ENCODE measurements at places on chromosomes 4 and X.

- DNase-seq: no peak
Observed at GRCh38 chrX:148976571-148977400, 476.4 kb downstream of the AFF2 start.

- DNase-seq: no peak
Observed at GRCh38 chr4:176545872-176546271, 226.1 kb downstream of the SPCS3 start.

DNA sequence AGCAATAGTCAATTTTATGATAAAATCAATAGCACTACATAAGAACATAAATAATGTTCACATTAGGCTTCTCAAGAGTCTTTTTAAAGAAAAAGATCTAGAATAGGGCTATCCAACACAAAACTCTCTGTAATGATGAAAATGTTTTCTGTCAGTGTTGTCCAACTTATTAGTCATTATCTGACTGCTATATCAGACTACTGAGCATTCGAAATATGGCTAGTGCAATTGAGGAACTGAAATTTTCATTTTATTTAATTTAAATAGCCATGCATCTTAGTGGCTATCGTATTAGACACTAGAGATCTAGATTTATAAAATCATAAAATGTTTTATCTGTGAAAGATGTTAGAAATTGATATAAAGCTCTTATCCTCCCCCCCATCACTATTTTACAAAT lies 26.0 kb downstream of the PARM1 start:
- DNase-seq: no peak

DNA sequence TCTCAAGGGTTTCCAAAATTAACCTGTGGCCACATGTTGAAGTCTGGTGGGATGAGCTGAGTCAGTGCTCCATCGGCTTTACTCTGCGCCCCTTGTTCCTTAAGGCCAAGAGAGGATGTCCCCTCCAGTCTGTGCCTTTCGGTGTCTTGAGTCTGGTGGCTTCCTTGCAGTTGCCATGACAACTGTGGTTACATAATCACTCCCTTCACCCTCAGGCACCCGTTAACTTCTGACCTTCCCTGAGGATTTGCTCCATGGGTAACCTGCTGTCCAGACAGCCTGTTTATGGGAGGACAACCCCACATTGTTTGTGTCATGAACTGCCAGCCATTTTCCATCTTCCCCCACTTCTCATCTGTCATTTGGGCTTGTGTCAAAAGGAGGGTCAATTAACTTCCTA lies 401.1 kb upstream of the LCORL start:
- DNase-seq: no peak

GRCh38 chrX:81316163-81316562 lies 114.3 kb downstream of the SH3BGRL start:
- no peak for DNase-seq

DNA sequence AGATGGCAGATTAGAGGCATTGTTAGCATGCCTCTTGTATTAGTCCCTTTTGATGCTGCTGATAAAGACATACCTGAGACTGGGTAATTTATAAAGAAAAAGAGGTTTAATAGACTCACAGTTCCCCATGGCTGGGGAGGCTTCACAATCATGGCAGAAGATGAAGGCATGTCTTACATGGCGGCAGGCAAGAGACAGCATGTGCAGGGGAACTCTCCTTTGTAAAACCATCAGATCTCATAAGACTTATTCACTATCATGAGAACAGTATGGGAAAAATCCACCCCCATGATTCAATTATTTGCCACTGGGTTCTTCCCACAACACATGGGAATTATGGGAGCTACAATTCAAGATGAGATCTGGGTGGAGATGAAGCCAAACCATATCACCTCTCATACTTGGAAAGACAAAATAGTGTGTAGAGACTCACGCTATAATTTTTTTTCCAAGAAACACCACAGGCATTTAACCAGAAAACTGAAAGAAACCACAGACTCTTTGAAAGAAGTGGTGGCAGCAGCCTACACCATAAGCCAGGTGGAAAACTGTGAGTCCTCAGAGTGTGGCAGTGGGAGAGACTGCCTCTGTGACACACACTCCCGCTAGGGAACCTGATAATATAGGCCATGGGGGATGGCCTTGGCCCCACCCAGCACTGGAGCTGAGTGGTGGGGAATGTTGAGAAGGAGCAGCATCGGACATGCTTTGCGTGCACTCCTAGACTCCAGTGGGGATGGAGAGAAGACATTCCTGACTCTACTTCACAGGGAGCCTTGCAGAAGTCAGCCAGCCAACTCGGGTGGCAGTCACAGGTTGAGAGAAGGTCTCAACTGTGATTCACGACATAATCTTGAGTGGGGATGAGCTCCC lies 51.5 kb downstream of the SLC2A9 start:
- DNase-seq: no peak

DNA sequence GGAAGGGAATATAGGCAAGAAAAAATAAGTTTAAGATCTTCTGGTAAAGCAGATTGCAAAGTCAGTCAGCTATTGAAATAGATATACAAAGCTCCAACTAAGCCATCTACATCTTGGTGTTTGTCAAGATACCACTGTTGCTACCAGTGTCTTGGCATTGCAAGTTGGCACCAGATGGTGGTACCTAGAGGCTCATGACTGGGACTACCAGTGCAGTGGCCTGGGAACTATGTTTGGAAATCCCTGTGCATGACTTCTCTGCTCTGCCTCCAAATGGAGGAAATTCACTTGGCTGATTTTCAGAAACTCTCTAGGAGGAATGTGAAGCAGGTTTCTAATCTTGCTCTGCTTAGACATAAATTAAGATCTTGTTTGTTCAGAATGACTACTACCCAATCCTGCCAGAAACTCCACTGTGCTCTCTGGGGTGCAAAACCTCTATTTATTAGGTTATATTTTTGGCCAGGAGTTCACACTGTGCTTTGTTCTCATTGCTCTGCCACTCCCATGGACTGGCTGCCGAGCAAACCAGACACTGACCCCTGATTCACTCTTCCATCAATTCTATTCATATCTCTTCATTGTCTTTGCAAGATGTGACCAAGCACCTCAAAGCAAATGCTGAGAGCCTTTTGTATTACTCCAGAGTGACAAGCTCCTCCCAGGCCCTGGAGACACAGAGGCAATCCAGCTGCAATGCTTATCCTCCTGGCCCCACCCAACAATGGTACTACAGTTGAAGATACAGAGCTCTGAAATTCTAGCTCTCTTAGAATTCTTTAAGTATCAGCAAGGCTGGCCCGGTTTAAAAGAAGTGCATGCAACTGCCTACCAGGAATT lies 272.3 kb upstream of the FGF16 start:
- DNase-seq: no peak

GRCh38 chr4:36138220-36138619 lies 106.1 kb downstream of the ARAP2 start:
- no peak for DNase-seq

- no peak for DNase-seq
Observed at GRCh38 chr4:117466388-117466787, 381.0 kb upstream of the TRAM1L1 start.

DNA sequence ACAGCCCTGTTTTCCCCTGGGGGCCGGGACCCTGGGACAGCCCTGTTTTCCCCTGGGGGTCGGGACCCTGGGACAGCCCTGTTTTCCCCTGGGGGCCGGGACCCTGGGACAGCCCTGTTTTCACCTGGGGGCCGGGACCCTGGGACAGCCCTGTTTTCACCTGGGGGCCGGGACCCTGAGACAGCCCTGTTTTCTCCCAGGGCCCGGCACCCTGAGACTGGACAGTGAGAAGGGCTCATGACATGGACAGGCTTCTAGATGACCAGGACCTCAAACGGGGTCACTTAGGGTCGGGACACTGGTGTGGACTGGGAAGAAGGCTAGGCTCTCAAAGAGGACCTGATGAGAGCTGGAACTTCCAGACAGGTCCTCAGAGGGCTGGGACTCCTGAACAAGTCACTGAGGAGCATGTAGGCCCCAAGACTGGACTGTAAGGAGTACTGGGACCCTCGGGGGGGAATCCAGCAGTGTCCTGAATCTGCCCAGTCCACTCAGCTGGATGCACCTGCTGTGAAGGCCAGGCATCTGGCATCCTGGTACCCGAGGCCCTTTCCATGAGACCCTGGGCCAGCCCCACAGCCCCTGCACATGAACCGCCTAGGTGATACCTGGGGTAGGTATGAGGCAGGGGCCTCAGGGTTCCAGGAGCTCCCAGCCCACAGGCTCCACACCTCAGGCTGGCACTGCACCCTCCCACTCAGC lies 2.4 kb downstream of the PCGF3 start:
- DNase-seq: no peak

DNA sequence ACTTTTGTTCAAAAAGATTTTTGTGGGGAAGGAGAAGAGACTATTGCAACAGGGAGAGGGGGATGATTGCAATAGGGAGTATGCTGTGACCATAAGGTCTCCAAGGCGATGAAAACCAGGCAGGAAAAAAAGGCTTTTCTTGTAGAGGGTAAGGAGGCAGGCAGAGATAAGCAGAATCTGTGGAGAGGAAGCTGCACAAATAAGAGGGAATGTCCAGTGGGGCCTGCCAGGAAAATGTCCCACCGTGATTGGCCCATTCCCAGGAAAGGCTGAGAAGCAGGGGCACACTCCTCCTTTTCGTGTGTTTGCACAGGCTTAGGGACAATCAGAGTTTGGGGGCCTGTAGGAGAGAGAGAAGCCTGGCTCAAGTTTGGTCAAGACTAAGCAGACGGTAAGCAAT lies 29.1 kb downstream of the SPACA5 start:
- DNase-seq: no peak

- no peak for DNase-seq
Observed at GRCh38 chr4:85482010-85482738, 7.2 kb downstream of the ARHGAP24 start.

GRCh38 chr4:108644237-108644636 lies 6.2 kb upstream of the OSTC start:
- no peak for DNase-seq

GRCh38 chrX:52341493-52341892 lies 27.3 kb upstream of the XAGE2 start:
- DNase-seq: no peak

DNA sequence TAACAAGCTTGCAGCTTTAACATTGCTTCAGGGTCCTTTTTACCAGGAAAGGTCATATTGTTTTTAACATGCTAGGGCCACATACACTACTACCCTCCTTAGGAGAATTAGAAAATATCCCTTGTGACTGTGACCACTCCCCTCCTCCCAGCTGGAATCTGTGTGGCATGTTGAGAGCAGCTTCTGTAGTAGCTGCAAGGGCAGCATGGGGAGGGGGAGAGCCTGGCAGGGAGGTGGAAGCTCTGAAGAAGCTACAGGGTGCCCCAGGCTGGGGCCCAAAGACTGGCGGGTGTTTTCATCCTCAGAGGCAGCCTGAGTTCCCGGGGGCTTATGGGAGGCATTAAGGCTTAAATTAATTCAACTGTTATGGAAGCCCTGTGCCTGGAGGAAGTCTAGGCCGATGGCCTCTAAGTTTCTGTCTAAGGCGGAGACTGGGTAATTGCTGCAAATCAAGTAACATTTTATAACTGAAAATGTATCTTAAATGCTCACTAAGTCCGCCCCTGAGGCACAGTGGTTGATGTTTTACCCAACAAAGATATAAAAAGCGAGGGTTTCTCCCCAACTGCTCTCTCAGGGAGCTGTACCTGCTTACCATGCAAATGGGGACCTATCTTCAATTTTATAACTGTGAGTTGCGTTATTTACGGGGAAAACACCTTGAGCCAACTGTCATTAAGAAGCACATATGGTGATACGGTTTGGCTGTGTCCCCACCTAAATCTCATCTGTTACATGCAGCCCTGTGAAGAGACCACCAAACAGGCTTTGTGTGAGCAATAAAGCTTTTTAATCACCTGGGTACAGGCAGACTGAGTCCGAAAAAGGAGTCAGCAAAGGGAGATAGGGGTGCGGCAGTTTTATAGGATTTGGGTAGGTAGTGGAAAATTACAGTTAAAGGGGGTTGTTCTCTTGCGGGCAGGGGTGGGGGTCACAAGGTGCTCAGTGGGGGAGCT lies 37.4 kb upstream of the STS start:
- DNase-seq: no peak

GRCh38 chr4:93730251-93730650 lies 98.3 kb upstream of the ATOH1 start:
- no peak for DNase-seq

DNA sequence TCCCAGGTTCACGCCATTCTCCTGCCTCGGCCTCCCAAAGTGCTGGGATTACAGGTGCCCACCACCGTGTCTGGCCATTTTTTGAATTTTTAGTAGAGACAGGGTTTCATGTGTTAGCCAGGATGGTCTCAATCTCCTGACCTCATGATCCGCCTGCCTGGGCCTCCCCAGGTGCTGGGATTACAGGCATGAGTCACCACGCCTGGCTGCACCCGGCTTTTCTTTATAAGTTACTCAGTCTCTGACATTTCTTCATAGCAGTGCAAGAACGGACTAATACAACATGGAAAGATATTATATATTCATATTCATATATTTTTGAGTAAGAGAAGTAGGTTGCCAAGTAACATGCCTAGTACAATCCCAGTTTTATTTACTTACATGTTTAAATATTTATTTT lies 22.9 kb downstream of the SHROOM3 start:
- no peak for DNase-seq

DNA sequence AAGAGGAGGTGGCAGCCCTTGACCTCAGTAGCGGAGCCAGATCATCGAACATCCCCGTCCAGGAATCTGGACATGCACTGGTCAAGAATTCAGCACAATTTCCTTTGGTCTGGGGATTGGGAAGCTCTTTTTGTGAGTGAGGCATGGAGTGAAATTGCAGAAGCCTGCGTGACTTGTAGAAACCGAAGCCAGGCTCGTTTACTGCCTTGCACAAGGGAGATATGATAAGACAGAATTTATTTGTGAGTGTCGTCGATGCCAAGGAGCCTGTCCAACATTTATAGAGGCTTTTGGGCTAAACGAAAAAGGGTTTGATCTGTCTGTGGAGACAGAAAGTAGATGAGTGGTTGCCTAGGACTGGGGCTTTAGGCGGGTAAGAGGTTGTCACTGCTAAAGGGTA lies 50.6 kb downstream of the TBL1X start:
- no peak for DNase-seq

DNA sequence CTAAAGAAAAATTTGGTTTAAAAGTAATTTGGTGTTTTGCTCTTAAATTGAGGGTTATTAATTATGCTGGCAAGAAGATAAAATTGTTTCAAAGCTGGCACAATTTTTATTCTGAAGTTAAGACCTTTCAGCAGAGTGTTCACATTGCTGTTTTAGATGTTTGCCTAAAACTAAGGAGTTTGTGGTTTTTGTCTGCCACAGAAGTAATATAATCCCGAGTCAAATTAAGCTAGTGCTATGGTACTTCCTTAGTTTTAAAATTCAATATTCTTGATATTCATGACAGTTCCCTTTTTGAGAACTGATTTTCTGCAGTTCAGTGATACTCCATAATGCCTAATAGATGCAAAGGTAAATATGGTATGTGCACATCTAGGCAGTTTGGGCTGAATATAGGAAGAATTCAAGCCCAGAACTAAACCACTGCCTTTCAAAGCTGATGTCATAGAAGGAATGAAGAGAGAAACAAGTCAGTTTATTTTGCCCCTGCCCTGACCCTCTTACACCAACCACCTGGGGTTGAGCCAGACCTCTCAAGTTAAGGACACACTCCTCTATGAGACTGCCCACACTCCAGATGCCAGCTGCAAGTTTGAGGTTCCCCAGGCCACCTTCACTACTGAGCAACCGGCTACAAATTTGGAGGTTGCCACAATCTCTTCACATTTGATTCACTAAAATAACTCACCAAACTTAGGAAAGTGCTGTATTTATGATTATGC lies 32.1 kb upstream of the VEGFC start:
- DNase-seq: no peak

Data from stimulated activated naive CD4-positive, alpha-beta T cell (primary cell).